GM18507 (cell line): ENCODE measurements at places on chromosomes 13 and 19.

GRCh38 chr13:46350003-46350402 lies 37.0 kb downstream of the RUBCNL start:
- no peak for DNase-seq

DNA sequence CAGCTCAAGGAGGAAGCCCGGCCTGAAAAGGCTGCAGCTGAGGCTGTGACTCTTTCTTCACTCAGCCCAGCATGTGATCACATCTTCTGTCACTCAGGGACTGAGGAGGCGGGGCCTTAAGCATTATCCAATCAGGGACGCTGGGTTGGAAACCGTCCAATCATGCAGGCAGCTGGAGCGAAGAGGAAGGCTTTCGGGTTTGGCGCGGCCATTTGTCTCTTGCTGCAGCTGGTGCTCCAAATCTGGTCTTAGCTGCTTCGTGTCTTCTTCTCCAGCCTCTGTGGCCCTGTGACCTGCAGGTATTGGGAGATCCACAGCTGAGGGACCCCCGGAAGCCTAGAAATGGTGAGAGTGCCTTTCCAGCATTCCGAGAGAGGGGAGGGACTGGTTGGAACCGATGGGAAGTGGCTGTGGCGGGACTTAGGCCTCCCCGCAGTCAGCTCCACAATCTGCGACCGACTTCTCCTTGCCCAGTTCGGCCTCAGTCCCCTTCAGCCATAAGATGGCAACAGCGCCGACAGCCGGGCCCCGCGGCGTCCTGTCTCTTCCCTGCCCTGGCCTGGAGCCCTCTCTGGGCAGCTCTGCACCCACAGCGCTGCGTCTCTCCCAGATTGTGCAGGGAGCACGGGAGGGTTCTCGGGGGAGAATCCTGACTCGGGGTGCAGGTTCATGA lies at the start of gene ZNF90:
Gene ZNF90 (plus strand): TSS at position 210 of the 673 bp plus-strand sequence. CDS start 133 bp downstream, at position 343.
- peak; percentile 8 for DNase-seq

- DNase-seq = no peak
Measured at GRCh38 chr13:99978799-99979452, 2.7 kb upstream of the ZIC2 start.

DNA sequence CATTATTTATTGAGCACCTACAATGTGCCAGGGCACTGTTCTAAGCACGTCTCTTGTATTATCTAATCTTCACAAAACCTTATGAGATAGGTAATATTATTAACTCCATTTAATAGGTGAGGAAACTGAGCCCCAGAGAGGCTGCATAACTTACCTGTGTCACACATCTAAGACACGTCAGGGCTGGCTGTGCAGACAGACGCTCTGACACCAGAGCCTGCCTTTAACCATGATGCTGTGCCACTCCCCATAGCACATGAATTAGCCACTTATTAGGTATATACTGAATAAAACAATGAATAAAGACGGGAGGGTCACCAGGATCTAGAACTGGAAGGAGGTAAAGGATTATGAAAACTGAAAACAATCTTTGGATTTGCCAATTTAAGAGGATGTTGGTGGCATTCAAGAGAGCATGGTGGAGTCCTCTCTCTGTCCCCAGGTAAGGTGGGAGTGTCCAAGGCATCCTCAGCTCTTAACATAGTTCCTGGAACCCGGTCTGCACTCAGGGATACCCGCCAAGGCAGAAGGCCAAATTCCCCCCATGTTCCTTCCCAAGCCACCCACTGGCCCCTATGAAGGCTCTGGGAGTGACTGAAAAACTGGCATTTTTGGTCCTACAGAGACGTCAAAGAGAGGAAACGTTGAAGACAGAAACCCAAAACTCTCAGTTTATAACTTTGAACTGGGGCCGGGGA lies 479.7 kb downstream of the FOXO1 start:
- no peak for DNase-seq

GRCh38 chr19:38425810-38426466 lies at the start of gene RASGRP4:
RASGRP4 (minus strand) TSS chr19:38426219; CDS start chr19:38426091, 128 bp downstream.
- no peak for DNase-seq

GRCh38 chr19:29096896-29097295 lies 116.1 kb downstream of the UQCRFS1 start:
- no peak for DNase-seq

DNA sequence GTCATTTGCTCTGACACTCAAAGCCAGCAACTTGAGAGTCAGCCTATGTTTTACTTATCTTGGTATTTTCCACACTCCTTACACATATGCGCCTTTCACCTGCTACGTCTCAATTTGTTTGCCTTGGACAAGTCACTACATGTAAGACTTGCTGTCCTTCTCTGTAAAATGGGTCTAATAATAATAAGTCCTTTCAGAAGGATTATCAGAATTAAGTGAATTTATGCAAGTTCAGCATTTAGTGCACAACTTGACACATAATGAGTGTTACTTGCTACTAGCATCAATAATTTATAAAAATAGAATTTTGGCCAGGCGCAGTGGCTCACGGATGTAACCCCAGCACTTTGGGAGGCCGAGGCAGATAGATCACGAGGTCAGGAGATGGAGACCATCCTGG lies 71.1 kb upstream of the UBL3 start:
- no peak for DNase-seq

DNA sequence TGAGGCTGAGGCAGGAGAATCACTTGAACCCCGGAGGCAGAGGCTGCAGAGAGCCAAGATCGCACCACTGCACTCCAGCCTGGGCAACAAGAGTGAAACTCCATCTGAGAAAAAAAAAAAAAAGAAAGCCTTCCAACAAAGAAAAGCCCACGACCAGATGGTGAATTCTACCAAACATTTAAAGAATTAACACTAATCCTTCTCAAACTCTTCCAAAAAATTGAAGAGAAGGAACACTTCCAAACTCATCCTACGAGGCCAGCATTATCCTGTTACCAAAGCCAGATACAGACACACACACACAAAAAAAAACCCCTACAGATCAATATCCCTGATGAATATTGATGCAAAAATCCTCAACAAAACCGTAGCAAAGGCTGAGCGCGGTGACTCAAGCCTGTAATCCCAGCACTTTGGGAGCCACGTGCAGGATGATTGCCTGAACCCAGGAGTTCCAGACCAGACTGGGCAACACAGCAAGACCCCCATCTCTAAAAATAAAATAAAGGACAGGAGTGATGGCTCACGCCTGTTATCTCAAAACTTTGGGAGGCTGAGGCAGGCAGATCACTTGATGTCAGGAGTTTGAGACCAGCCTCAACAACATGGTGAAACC lies 6.2 kb upstream of the EVI5L start:
- no peak for DNase-seq
